Activated CD4-positive, alpha-beta T cell treated with anti-CD3 and anti-CD28 coated beads, Interleukin-2, amount 50 U/mL, for 4 hours (primary cell): ENCODE measurements at places on chromosomes 5 and 9.

GRCh38 chr9:120936011-120936763 is 9.6 kb upstream of the TRAF1 start:
- peak; percentile 92 for DNase-seq

GRCh38 chr5:44665101-44665701 is 143.5 kb upstream of the MRPS30 start:
- no peak for DNase-seq

DNA sequence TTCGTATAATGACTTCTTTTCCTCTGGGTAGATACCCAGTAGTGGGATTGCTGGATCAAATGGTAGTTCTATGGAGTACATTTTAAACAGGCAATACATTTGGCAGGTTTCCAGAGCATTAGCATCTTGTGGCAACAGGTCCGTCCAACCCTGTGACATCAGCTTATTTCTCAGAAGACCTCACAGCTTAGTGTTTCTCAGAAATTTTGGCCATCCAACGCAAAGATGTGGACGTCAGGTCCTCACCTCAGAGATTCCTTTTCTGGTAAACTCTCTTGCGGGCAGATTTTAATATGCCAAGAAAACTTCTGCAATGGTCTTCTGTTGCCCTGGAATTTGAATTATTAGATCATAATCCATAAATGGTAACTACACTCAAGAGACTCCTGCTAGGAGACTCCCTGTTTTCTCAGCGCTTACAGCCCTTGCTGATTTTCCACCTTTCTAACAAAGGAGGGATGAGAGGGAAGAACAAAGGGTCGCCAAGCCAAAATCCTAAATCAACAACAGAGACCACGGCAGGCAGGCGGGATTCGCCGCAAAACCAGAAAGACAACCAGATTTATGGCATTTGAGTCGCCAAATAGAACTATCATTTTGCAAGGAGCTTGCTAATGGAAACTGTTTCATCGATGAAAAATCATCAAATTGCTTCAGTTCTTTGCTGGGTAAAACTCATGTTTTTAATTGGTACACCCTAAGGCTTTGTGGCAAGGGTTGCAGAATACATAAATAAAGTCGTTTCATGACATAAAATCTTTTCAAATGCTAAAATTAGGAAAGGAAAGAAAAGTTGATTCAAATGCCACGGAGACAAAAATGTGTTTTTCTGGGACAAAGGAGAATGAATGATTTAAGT is 34.1 kb upstream of the PLPP1 start:
- no peak for DNase-seq

DNA sequence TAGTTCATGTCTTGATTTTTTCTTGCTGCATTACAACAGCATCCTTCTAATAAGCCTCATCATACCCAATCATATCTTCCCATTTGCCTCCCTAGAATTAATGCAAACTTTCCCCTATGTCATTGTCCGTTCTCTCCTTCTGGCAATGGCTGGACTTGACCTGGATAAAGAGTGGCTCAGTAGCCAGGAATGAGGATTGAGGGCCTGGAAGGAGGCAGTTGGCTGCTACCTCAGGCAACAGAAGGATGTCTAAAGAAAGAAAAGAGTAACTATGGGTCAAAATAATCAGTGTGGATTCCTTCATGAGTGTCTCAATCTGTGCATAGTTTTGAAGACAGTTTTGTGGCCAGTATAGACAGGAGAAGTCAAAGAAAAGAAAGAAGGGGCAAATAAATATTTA is 209.6 kb downstream of the TRPM3 start:
- DNase-seq, result no peak

GRCh38 chr9:127140842-127141675 is 18.6 kb upstream of the ANGPTL2 start:
- no peak for DNase-seq

- no peak for DNase-seq
Measured at GRCh38 chr5:92309336-92309991, 926.3 kb upstream of the ARRDC3 start.

GRCh38 chr5:179146277-179146676 is 86.1 kb downstream of the ZNF354C start:
- peak; percentile 37 for DNase-seq

DNA sequence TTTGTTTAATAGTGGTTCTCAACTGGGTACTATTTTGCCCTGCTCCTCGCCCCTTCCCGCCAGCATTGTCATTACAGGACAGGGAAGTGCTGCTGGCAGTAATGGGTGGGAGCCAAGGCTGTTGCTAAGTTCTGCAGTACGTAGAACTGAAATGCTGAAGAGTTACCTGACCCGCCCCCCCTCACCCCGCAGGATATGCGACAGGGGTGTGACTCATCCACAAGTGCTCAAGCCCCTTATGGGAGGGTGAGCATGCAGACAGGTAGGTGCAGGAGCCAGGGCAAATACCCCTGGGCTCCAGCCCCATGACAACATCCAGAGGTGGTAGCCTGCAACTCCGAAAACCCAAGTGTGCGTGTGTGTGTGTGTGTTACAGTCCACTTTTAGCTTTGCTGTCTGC is 35.7 kb downstream of the LRRC70 start:
- no peak for DNase-seq

DNA sequence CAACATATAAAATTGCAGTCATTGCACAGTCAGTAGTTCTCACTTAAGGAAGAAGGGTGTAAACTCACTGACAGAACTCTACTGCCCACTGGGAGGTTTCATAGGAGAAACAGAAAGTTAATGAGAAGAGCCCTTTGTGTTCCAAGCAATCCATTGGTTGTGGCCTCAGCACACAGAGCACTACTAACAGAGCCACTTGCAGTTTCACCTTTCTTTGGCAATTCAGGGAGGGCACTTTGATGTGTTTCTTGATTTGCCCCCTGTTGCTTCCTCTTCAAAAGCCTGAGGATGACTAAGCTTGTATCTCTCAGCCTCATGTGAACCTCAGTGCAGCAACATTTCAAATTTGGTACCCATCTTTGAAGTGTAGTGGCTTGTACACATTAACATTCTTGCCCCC is 409.4 kb downstream of the DMRTA1 start:
- no peak for DNase-seq

DNA sequence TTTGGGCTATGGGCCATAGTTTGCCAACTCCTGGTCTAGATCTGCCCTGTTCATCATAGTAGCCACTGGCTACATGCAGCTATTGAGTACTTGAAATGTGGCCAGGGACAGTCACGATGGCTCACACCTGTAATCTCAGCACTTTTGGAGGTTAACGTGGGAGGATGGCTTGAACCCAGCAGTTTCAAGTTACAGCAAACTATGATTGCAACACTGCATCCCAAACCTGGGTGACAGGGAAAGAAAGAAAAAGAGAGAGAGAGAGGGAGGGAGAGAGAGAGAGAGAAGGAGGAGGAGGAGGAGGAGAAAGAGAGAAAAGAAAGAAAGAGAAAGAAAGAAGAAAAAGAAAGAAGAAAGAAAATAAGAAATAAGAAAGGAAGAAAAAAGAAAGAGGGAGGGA is 5.1 kb upstream of the GMCL2 start:
- no peak for DNase-seq

DNA sequence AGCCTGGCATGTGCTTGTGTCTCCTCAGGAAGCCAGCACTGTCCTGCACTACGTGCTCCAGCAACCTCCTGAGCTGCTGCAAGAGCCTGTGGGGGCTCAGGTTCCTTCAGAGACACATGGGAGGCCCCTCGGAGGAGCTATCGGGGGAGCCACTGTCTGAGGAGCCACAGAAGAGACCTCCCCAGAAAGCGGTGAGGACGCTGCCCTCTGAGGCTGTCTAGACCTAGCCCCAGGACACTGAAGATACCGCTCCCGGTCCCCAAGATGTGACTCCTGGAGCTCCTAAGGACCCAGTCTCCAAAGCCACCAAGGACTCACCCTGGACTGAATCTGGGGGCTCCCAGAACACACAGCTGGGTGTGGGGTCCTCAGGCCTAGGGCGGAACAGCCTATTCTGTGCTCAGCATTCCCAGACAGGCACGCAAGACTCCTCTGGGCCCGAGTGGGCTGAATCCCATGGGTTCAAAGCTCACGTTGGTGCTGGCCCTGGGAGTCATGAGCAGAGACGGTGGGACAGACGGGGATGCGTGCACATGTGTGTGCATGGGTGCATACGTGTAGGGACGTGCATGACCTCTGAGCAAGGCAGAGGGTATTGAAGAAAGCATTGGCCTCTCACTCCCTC is 50.0 kb downstream of the HRH2 start:
- DNase-seq, result no peak

GRCh38 chr5:26487553-26487952 is 550.8 kb downstream of the CDH9 start:
- DNase-seq, result no peak

- DNase-seq, result no peak
Measured at GRCh38 chr5:160001457-160001856, 7.5 kb upstream of the TTC1 start.
